Activated CD4-positive, alpha-beta T cell treated with anti-CD3 and anti-CD28 coated beads, Interleukin-2, amount 10 ng/mL, durations not matched to agents 7 days and 5 days (primary cell): ENCODE measurements at places on chromosomes 5 and 9.

GRCh38 chr9:94881454-94881853 lies 155.0 kb downstream of the AOPEP start:
- no peak for DNase-seq
- H3K4me1 ChIP-seq: peaks cover 18% of the 10 kb centered on the region
- H3K36me3 ChIP-seq: peaks cover 2% of the 10 kb centered on the region
- no peak overlapping the region for H3K4me3 ChIP-seq
- H3K27me3 ChIP-seq: no peaks in the 10 kb centered on the region
- H3K27ac ChIP-seq: no peak overlapping the region

GRCh38 chr9:37197158-37198038 lies 77.0 kb downstream of the ZCCHC7 start:
- H3K27me3 ChIP-seq: no peaks in the 10 kb centered on the region
- H3K4me1 ChIP-seq: peaks cover 39% of the 10 kb centered on the region
- DNase-seq: no peak
- no peak overlapping the region for H3K4me3 ChIP-seq

DNA sequence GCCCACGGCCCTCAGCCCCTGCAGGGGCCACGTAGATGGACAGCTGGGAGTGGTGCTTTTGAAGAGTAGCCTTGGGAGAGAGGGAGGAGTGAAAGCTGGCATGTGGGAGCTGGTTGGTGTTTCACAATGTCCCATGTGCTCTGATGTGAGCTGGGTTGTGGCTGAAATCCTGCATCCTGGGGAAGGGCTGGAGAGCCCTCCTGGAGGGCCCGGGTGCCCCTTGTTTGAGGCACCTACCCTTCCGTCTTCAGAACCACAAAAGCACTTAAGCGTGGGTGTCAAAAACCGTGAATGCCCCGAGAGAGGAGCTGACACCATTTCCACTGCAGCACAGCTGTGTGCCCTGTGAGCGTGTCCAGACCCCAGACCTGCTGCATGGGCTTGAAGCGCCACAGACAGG lies 199.1 kb upstream of the ZNF618 start:
- H3K4me1 ChIP-seq: no peaks in the 10 kb centered on the region
- H3K36me3 ChIP-seq: no peaks in the 10 kb centered on the region
- H3K27me3 ChIP-seq: peaks cover 12% of the 10 kb centered on the region
- no peak overlapping the region for H3K4me3 ChIP-seq

DNA sequence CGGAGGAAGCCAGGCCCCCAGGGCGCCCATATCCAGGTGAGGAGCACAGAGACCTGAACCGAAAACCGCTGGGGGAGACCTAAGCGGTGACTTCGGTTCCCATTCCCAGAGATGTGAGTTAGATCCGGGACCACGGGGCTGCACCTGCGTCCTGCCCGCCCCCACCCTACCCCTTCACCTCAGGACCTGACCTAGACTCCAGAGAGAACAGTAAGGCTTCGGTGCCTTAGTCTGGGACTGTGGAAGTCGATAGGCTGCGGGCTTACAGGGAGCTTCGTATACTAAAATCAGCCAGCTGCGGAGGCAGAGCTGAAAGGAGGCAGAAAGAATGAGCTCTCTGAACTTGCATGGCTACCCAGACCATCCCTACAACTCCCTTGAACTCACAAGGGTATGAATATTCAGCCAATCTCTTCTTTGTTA lies 518 bp upstream of the FAM13B start:
- H3K36me3 ChIP-seq: peaks cover 22% of the 10 kb centered on the region
- H3K4me1 ChIP-seq: peaks cover 46% of the 10 kb centered on the region
- peak overlapping the region; percentile 97 for H3K4me3 ChIP-seq

- H3K36me3 ChIP-seq: no peaks in the 10 kb centered on the region
- no peak for DNase-seq
- H3K4me1 ChIP-seq: no peaks in the 10 kb centered on the region
- no peak overlapping the region for H3K4me3 ChIP-seq
- H3K27ac ChIP-seq: no peak overlapping the region
- no peaks in the 10 kb centered on the region for H3K27me3 ChIP-seq
These were observed 244.3 kb downstream of the TAF11L14 start for GRCh38 chr5:17878541-17878940.

- H3K27me3 ChIP-seq: no peaks in the 10 kb centered on the region
- H3K36me3 ChIP-seq: no peaks in the 10 kb centered on the region
- H3K4me1 ChIP-seq: no peaks in the 10 kb centered on the region
- no peak for DNase-seq
- no peak overlapping the region for H3K27ac ChIP-seq
These were observed 128.2 kb downstream of the OLFM1 start for GRCh38 chr9:135215571-135216161.

DNA sequence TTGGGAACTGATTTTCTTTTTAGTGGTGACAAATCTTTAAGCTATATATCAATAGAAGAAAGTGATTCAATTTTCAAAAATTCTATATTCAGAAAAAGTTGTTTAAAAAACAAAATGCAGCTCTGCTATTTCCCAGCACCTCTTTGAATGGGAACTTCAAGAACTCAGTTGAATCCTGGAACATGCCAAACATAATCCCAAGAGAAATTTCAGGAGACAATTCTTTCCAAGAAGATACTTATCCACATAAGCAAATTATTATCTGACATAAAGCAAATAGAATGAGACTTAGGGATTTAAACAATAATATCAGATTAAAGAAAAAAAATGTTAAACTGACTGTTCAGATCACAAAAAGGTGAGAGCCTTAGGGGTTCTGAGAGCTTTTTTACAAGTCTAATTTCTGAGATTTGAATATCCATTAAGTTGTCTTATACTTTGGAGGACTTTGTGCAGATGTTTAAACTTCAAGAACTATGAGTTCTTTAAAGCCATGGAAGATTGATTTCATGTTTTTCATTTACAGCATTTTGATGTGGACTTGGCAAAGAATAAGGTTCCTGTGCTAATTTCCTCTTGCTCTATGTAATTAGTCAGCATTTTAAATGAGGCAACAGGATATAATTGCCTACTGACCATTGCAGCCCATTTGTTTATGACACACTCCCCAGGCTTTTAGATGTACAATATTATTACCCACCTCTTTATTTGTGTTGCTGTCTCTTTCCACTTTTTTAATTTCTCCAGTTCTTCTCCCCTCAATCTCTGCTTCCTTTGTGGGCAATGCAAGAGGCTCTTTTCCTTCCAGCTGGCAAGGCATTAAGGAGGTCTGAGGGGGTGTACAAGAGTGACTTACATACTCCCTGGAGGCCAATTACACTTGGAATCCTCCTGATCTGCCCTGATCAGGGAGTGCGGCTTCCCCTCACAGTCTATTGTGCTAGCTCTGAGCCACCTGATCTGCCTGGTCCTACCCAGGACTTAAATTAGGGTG lies 419.1 kb downstream of the NR2F1-AS1 start:
- H3K27me3 ChIP-seq: no peaks in the 10 kb centered on the region
- H3K4me3 ChIP-seq: no peak overlapping the region
- no peak overlapping the region for H3K27ac ChIP-seq
- H3K36me3 ChIP-seq: no peaks in the 10 kb centered on the region

GRCh38 chr5:143812085-143812705 lies at the start of gene HMHB1:
Gene HMHB1, plus strand, starts transcription at chr5:143812161.
- no peaks in the 10 kb centered on the region for H3K27me3 ChIP-seq
- H3K36me3 ChIP-seq: no peaks in the 10 kb centered on the region
- no peak for DNase-seq
- peaks cover 20% of the 10 kb centered on the region for H3K4me1 ChIP-seq

GRCh38 chr9:134327671-134328231 lies 1.5 kb downstream of the RXRA start:
- no peak overlapping the region for H3K4me3 ChIP-seq
- DNase-seq: no peak

DNA sequence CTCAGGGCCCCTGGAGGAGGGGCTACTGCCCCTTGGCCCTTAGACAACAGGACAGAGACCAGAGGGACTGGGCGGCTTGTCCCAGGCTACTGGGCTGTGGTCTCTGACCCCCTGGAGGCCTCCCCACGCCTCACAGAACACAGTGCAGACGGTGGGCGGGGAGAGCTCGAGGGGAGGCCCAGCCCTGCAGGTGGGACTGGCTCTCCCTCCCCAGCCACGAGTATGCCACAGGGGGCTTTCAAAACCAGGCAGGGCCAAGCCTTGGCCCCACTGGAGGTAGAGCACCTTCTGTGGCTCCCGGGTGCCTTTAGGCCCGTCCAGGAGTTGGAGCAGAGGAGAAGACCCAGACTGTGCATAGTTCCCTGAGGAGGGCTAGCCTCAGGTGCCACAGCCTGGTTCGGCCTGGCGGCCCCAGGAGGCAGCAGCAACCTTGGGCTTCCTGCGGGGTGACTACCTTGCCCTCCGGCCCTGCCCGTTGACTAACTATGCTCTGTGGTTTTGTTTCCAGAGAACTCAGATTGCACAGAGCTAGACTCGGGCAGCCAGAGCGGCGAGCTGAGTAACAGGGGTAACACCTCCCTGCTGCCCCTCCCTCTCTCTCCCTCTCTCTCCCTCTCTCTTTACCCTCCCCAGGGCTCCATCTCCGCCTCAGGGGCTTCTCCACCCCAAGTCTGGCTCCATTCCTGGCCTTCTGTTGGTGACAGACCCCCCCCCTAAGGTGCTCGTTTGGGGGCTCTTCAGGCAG lies 15.5 kb downstream of the CARD19 start:
- peaks cover 22% of the 10 kb centered on the region for H3K36me3 ChIP-seq
- H3K4me1 ChIP-seq: peaks cover 36% of the 10 kb centered on the region
- no peak overlapping the region for H3K4me3 ChIP-seq
- H3K27ac ChIP-seq: no peak overlapping the region

- H3K36me3 ChIP-seq: peaks cover 53% of the 10 kb centered on the region
- H3K4me1 ChIP-seq: peaks cover 68% of the 10 kb centered on the region
- no peak overlapping the region for H3K27ac ChIP-seq
These were observed 7.4 kb downstream of the GZMK start for GRCh38 chr5:55031492-55031891.

DNA sequence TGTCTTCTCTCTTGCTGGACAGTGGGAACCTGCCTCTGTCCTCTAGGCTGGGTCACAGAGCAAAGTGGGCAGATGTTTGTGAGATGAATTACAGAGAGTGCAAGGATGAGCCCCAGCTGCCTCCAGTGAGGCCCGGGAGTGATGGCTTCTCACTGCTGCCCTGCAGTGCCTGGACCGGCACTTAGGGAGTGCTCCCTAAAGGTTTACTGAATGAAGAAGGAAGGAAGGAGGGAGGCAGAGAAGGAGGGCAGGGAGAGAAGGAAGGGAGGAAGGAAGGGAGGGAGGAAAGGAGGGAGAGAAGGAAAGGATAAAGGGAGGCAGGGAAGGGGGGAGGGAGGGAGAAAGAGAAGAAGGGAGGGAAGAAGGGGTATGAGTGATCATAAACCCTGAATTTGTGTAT lies 42.7 kb upstream of the GRHPR start:
- DNase-seq: no peak
- no peak overlapping the region for H3K27ac ChIP-seq
- H3K27me3 ChIP-seq: peaks cover 5% of the 10 kb centered on the region
- H3K4me1 ChIP-seq: no peaks in the 10 kb centered on the region

DNA sequence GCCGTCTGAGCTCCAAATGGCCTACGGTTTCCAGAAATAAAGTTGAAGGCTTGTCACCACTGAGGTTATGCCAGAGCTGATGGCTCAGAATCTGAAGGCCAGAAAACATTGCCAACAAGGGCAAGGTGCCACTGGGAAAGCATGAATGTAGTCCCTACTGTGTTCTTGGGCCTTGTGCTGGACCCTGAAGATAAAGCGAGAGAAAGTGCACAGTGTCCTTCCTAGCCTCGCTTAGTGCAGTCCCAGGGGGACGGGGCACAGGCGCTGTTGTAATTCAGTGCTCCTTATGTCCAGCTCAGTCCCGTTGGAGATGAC lies 84.5 kb downstream of the NDFIP1 start:
- no peak for DNase-seq
- H3K4me1 ChIP-seq: peaks cover 2% of the 10 kb centered on the region
- no peak overlapping the region for H3K4me3 ChIP-seq
- H3K27ac ChIP-seq: no peak overlapping the region
- peaks cover 1% of the 10 kb centered on the region for H3K27me3 ChIP-seq
- H3K36me3 ChIP-seq: no peaks in the 10 kb centered on the region

DNA sequence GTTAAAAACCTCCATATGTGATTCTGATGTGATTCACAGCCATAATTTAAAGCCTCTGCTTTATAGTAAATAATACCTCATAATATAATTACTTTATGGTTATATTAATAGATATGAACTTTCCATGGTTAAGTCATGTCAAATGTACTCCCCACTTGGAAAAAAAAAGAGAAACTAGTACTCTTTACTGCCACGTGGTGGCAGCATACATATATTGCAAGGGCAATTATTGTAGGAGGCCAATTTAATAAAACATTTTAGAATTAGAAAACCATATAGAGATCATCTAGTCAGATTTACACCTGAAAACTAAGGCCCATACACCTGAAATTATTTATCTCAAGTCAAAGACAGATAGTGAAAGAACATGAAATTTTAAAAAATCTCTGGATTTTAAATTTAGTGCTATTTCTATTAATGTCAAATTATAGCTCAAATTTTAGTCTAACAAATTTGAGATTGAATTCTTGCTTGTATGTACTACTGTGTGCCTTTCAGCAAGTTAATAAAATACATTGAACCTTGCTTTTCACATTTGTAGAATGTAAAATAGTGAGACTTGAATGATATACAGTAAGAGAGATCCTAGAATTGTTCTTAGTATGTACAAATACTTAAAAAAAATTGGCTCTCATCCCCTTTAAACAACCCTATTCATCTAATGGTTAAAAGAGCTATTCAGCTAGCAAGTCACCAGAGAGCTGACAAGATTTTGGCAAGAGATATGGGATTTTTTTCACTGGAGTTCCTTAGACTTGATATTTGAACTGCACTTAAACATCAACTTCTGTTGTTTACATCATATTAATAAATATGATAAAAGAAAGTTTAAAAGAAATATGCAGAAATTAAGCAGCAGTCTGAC lies 603.8 kb downstream of the TLE4 start:
- no peaks in the 10 kb centered on the region for H3K36me3 ChIP-seq
- no peak overlapping the region for H3K27ac ChIP-seq

DNA sequence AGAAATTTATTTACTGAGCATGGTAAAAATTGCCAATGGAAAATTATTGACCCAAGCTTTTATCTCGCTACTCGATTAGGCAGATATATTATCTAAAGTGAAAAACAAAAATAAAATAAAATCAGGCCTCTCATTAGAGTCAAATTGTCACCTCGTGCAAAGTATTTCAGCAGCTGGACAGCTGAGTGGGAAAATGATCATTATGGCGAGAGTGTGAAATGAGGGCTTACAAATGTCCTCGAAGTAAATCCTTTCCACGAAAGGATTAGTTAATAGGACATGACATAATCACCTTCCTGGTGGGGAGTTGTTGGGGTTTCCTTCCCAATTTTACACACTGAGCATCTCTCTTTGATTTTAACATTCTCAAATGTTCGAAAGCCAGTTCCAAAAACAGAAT lies 5.4 kb upstream of the DPYSL3 start:
- no peak overlapping the region for H3K27ac ChIP-seq
- H3K27me3 ChIP-seq: peaks cover 11% of the 10 kb centered on the region
- no peak for DNase-seq
- H3K4me1 ChIP-seq: no peaks in the 10 kb centered on the region

DNA sequence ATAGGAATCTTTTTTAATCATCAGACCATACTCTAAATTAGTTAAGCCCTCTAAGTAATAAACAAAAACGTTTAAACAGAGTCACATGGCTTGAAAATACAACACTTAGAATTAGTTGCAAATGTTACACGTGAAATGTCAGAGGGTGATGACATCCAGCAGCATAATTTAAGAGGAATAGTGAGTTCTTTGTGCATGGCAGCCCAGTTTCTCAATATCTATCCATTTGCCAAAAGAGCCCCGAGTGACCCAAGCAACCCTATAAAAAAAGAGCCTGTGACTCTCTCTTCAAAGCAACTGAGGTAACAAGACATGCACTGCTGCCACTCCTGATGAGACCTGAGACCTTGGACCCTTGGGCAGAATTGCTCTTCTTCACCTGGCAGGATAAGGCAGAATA lies 96.9 kb upstream of the RASA1 start:
- no peak for DNase-seq
- H3K27ac ChIP-seq: no peak overlapping the region
- no peaks in the 10 kb centered on the region for H3K4me1 ChIP-seq
- no peaks in the 10 kb centered on the region for H3K36me3 ChIP-seq
